Stimulated activated CD8-positive, alpha-beta memory T cell treated with anti-CD3 and anti-CD28 coated beads, Interleukin-2, amount 100 ng/mL, for 48 hours (primary cell): ENCODE measurements at places on chromosomes 7 and 10.

- no peak for DNase-seq
These were observed 122.6 kb upstream of the PTER start for GRCh38 chr10:16314259-16314658.

DNA sequence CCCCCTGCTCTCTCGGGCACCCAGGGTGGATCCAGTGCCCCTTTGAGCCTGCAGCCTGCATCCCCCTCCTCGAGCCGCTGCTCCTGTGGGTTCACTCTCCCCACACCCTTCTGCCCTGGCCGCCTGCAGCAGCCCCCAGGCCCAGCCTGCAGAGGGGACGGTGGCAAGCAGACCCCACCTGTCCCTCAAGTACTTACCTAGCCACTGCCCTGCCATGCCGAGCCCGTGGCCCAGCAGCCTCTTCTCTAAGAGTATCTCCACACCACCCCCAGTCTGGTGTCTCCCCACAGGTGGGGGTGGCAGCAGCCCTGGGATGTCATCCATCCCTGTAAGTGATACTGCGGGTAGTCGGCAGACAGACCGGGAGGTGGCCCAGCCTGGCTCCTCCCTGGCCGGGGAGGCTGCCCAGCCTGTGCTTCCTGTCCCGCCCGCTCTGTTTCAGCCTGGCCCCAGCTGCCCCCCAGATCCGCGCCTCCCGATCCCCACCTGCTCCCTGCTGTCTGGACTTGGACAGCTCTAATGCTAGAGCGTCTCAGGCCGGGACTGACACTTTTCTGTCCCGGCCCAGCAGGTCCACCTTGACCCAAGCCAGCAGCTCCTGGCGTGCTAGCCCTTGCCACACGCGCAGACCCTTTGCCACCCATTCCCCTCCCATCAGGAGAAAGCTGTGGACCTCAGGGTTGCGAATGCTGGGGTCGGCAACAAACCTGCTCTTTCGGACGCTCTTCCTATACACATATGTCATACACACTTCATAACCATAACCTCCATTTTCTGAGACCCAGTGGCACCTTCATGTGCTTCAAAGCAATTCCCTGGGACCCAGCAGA lies 25.0 kb downstream of the YKT6 start:
- no peak for DNase-seq

GRCh38 chr10:93206652-93207051 lies 133.0 kb downstream of the CYP26A1 start:
- DNase-seq: no peak

DNA sequence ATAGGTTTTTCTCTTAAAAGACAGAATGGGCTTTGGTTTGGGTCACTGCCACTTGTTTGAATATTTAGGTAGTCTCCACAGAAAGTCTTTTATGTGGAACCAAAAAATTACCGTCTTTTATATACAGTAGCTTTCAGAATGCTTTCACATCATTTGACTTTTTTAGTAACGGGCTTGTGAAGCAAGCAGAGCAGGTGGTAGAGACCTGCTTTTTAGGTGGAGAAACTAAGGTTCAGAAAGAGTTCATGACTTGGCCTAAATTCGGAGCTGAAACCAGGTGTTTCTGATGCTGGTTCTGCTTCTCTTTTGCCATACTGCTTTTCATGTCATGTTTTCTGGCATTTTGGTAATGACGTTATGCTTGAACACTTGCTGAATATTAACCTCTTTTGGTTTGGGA lies 36.3 kb downstream of the GARS1 start:
- no peak for DNase-seq

DNA sequence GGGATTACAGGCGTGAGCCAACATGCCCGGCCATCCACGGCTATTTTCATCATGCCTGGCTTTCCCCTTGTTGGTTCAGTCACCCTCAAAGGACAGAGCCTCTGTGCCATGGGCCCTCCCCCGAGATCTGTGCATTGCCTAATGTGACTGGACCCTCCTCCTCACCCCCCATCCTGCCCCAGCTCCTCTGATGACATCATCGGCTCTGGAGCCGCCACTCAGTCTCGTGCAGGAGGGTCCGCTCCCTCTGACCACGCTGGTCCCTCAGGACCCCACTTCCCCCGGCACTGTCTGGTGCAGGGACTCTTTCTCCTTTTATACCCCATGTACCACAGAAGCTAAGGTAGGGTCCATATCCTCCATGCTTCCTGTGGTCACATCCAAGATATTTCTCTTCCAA lies 33.2 kb upstream of the BAIAP2L1 start:
- DNase-seq: no peak

- no peak for DNase-seq
These were observed 167.7 kb upstream of the INHBA start for GRCh38 chr7:41870461-41871138.

- no peak for DNase-seq
These were observed 15.9 kb upstream of the PRTFDC1 start for GRCh38 chr10:24968349-24968748.

DNA sequence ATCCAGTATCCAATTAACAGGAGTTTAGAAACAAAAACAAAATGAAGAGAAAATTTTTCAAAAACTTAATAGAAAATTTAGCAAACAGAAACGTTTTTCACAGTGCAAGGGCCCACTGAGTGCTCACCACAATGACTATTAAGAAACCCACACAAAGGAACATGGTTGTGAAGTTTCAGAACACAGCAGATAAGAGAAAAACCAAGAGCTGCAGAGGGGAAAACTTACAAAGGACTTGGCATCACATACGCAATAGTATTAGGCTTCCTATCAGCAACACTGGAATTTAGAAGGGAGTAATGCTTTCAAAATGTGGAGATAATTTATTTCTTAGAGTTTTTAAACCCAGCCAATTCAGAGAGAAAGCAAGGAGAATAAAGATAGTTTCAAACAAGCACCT lies 1.7 kb upstream of the C7orf25 start:
- no peak for DNase-seq

DNA sequence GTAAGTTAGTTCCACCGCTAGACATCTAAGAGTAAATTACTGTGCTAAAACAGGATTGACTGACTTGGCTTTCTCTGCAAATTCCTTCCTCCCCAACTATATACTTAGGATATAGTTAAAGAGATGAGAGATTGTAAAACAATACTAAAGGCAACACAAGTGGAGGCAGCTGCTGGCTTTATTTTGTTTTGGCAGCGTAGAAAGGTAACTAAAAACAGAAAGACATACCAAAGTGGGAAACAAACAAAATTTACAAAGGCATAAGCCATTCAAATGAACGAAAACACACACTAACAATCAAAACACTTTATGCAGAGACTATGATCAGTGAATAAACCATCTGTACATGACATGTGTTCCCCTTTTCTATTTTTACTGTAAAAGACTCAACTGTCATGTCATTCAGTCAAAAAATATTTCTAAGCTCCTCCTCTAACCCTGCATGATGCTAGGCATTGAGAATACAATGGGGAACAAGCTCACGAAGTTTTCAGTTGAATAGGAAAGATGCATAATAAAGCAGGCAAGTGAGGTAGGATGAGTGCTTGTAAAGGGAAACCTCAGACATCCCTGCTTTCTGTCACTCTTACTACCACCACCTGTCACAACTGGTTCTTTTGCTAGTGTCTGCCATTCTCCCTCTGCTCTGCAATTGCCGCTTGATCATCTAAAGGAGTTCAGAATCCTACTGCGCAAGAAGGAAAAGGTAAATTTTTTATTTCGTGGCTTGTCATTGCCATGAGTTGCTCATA lies 64.2 kb upstream of the COL1A2 start:
- DNase-seq: no peak

GRCh38 chr10:4006858-4007257 lies 221.8 kb upstream of the KLF6 start:
- no peak for DNase-seq

GRCh38 chr7:113015034-113015645 lies 71.5 kb downstream of the GPR85 start:
- DNase-seq: no peak

GRCh38 chr10:72026278-72027111 lies 61.9 kb downstream of the SPOCK2 start:
- DNase-seq: no peak

- no peak for DNase-seq
These were observed 14.6 kb downstream of the GATA3 start for GRCh38 chr10:8069108-8069507.

DNA sequence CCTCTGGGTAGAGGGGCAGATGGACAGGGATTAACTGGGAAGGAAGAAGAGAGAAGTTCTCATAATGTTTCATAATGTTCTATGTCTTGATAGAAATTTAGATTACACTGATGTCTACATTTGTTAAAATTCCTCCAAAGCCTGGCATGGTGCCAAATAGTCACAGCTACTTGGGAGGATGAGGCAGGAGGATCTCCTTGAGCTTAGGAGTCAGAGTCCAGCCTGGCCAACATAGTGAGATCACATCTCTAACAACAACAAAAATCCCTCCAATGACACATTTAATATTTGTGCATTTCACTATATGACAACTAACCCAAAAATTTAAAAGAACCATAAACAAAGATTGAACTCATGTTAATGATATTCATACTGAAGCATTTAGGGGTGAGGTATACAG lies 33.0 kb upstream of the PPP1R3C start:
- DNase-seq: no peak

GRCh38 chr7:71173955-71174354 lies 42.0 kb downstream of the GALNT17 start:
- DNase-seq: no peak
